Bronchial epithelial cell (primary cell): ENCODE measurements at places on chromosomes 7 and 10.

GRCh38 chr10:28678687-28679457 is 1.6 kb downstream of the BAMBI start:
- DNase-seq: no peak

- no peak for DNase-seq
Observed at GRCh38 chr7:15236952-15237351, 324.9 kb downstream of the AGMO start.

GRCh38 chr10:122126763-122127659 is 138.0 kb downstream of the TACC2 start:
- peak; percentile 86 for DNase-seq

- DNase-seq: no peak
Observed at GRCh38 chr7:107344799-107345198, 125.1 kb upstream of the GPR22 start.

DNA sequence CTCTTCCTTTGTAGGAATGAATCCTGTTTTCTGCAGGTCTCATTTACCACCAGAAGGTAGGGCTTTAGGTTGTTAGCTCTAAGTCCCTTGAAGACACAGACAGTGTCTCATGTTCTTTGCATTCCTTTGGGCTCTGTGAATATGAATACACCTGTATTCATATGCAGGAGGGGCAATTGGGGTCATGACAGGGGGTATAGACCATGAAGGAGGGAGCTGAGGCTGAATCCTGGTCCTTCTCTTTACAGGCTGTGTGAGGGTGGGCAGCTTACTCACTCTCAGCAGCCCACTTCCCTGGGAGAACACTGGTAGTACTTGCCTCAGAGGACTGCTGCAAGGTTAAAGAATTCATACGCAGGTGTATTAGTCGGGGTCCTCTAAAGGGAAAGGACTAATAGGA is 267.2 kb upstream of the MGMT start:
- no peak for DNase-seq

DNA sequence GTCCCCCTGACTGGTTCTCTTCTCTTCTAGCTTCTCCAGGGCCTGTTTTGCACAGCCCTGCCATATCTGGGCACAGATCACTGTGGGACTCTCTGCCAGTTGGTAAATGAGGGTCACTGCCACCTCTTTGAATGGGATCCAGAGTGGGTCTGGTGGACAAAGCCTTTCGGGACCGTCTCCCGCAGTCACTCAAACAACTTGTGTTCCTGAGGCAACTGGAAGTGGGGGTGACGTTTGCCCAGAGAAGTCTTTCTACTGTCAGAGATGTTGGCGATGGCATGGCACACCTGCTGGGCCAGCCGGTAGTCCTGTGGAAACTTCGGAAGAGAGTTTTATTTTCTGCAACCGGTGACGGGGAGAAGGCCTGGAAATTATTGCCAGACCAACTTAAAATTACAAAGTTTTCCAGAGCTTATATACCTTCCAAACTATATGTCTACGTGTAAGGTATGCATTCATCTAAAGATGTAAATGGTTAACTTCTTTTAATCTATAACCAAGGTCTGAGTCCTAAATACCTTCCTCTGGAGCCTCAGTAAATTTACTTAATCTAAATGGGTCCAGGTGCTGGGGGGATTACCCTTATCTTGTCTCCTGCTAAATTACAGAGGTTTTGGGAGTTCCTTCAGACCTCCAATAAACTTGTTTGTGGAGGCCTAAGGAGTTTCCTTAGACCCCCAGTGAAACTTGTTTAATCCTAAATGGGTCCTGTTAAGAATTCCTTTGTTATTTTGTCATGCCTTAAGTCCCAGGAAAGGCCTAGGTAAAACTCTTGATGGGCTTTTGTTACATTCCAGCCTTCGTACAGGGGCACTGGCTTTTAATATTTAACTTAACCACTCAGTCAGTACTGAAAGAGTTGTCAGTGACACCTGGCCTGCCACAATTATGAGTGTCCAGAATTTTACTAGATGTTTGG is 94.0 kb downstream of the NPSR1 start:
- DNase-seq: no peak

DNA sequence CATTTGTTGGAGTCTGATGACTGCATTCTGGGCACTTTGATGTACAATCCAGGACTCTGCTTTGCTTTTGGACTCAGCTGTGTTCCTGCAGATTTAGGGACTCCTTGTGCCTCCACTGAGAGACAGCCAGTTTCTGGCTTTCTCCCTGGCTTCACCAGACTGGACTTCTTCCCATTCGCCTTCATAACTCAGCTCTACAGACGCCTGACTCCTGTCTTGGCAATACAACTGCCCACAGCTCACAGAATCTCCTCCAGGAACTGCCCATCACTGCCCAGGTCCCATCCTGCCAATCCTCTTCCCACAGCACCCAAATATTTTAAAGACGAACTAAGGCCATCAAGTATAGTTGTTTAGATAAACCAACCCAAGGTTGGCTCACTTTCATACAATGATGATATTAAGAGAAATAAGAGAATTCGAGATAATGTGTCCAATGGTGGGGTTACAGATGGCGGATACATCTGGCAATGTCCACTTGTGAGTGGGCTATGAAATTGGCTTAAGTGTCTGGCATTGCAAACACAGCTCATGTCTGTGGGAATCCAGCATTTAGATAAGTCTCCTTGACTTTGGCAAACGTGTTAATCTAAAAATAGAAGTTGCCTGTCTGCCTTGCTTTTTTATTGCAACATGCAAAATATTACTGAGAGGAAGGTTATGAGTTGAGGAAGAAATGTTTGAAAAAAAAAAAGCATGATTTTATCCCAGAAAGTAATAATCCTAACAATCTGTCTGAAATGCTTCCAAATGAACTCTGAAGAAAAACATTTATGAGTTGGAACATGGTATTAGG is 95.1 kb downstream of the ITGA8 start:
- no peak for DNase-seq

- no peak for DNase-seq
Observed at GRCh38 chr7:81256991-81257390, 338.1 kb upstream of the SEMA3C start.
